Fibroblast of mammary gland (primary cell): ENCODE measurements at places on chromosomes 7 and 10.

- no peak for DNase-seq
These were observed 48.8 kb downstream of the RALA start for GRCh38 chr7:39672176-39672575.

- DNase-seq = no peak
These were observed 98.7 kb downstream of the CTBP2 start for GRCh38 chr10:125061557-125062226.

GRCh38 chr7:100483722-100484672, at the start of gene NYAP1:
TSS of gene NYAP1 (plus strand) at chr7:100483927. CDS start at chr7:100485312, 1,385 bp downstream.
- DNase-seq = no peak

DNA sequence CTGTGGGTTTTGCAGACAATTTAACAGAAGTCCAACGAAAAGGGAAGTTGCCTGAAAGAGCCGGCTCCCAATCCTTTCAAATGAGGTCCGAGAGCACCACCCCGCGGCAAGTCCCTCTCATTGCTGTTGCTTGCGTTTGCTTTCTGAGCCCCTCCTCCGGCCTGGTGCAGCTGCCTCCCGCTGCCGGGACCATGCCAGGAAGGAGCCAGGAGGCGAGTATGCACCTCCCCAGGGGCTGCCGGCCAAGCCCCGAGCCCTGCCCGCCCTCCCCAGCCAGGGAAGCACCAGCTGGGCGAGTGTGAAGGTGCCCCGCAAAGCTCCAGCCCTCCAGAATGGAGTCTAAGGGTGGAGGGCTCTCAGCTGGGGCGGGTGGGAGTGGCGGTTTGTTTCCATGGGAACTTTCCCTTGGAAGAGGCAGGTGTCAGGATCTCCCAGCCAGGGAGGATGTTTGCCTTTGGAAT, 25.8 kb upstream of the PPP2R2D start:
- peak; percentile 69 for DNase-seq

- peak; percentile 52 for DNase-seq
These were observed 76.0 kb downstream of the PCGF5 start for GRCh38 chr10:91296471-91296870.

- DNase-seq = peak; percentile 27
These were observed 6.6 kb downstream of the DMBT1 start for GRCh38 chr10:122567056-122567660.

- DNase-seq = no peak
These were observed 12.8 kb downstream of the WDR86 start for GRCh38 chr7:151397026-151397425.

- DNase-seq = no peak
These were observed 6.1 kb downstream of the CCDC3 start for GRCh38 chr10:12995425-12995861.
